Activated naive CD4-positive, alpha-beta T cell (primary cell): ENCODE measurements at places on chromosomes 2 and 18.

DNA sequence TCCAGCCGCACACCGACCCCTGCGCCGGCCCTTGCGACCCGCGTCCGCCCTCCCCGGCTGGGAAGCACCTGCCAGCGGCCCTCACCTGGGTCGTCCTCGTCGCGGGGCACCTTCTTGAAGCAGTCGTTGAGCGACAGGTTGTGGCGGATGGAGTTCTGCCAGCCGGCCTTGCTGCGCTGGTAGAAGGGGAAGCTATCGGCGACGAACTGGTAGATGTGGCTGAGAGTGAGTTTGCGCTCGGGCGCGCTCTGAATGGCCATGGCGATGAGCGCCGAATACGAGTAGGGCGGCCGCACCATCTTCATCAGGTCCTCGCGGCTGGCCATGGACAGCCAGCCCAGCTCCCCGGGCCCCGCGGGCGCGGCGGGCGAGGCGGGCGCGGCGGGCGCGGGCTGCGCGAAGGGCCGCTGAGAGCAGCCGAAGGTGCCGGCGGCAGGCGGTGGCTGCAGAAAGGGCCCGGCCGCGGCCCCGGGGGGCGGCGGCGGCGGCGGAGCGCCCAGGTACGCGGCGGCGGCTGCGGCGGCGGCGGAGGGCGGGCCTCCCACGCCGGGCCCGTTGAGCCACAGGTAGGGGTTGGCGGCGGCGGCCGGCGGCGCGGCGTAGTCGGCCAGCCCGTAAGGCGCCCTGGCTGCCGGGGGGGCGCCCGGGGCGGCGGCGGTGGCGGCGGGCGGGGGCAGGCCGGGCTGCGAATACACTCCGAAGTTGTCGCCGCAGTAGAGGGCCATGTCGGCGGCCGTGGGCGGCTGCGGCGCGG, 505 bp downstream of the FOXI3 start:
- no peak for DNase-seq

DNA sequence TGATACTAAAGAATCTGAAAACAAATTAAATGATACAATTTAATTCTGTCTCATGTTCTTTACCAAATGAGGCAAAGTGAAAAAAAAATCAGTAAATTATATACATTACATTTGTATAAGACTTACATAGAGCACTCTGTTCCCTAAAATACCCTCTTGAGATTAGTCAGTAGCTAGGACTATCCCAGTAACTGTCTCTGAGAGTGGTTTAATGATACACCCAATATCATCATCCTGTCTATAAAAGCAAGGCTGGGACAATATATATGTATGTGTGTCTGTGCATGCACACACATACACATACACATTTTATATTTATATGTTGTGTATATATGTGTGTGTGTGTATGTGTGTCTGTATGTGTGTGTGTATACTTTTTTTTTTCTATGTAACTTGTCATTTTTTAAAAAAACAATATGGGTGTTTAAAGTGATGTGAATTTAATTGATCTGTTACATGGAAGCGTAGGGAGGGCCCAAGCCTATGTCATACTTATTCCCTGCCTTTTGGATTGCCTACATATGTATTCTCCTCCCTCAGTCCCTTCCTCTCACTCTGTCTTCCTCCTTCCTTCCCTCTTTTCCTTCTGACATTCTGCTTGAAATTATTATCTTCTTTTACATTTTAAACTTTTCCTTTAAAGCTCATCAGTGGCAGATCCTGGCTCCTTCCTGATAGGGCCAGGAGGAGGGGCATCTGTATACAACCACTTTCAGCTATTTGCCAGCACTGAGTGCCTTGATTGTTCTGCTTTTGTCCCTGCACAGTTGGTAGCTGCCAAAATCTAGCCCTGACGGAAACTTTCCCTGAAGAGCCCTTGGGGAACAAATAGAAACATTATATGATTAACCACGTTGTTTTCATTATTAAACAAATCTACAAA, 6.8 kb downstream of the ASXL3 start:
- no peak for DNase-seq

- no peak for DNase-seq
These were observed 19.1 kb downstream of the EFHD1 start for GRCh38 chr2:232652505-232652851.

- DNase-seq, result no peak
These were observed 77.0 kb downstream of the MBD2 start for GRCh38 chr18:54147439-54147838.

- no peak for DNase-seq
These were observed 7.4 kb upstream of the TEX261 start for GRCh38 chr2:71001981-71002570.

- DNase-seq, result no peak
These were observed 102.2 kb downstream of the PTGR3 start for GRCh38 chr18:75106746-75107145.

GRCh38 chr2:75035444-75036353, 77.3 kb downstream of the POLE4 start:
- no peak for DNase-seq

DNA sequence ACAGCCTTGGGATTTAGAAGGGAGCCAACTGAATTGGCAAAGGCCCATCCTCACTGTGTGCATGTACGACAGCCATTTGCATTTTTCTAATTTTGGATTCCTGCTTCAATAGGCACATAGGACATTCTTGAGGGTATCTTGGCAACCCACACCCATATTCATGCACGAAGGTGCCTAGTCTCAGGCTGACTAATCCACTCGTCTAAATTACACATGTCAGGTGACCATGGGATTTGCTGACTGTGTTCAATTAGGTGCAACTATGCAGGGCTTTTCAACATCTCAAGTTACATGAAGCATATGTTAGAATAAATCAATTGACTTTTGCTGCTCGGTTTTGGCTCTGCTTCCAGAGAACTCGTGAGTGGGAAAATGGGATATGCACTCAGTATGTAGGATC, 249.7 kb downstream of the SP3 start:
- no peak for DNase-seq

GRCh38 chr2:191061381-191061980, 47.5 kb upstream of the STAT1 start:
- DNase-seq, result no peak

DNA sequence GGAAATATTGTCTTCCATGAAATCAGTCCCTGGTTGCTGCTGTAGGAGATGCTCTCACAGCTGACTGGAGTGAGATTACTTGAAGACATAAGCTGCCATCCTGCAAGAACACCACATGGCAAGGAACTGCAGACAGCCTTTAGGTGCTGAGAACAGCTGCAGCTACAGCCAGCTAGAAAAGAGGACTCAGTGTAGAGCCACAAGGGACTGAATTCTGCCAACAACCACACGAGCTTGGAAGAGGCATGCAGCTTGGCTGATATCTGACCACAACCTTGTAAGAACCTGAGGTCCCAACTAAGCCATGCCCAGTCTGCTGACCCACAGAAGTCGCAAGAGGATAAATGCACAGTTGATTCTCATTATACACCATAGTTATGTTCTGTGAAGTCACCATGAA, 181.8 kb upstream of the ARL4C start:
- no peak for DNase-seq

DNA sequence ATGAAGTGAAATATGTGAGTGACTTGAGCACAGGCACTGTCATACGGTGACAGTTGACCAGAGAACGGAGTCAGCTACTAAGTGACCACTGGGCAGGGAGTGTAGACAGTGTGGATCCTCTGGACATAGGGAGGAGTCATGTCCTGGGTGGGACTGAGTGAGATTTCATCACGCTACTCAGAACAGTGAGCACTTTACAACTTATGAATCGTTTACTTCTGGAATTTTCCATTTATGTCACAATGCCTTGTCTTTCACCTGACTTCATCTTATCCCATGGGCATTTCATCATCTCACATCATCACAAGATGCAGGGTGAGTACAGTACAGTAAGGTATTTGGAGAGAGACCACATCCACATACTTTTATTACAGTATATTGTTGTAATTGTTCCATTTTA, 29.0 kb downstream of the PTPRM start:
- DNase-seq, result no peak

GRCh38 chr2:124286089-124286783, 261.1 kb downstream of the CNTNAP5 start:
- no peak for DNase-seq

- DNase-seq, result no peak
These were observed 96.0 kb downstream of the SOS1 start for GRCh38 chr2:39024833-39025232.

- no peak for DNase-seq
These were observed 262.4 kb upstream of the CHST9 start for GRCh38 chr18:27447451-27447881.

DNA sequence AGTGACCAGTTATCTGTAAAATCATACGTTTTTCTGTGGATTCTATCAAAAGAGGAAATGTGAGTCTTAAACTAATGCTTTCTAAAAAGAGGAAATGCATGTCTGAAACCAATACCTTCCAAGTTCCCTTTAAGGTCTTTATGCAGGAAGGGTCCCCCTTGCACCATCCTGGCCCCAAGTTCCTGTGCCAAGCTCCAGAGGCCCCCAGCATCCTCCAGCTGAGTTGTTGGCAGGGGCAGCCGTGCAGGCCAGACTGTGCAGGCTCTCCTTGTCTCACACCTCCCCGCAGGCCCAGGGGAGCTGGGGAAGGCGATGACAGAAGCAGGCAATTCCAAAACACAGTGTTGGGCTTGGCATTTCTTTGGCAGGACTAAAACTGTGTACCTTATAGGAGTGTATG, 39.2 kb downstream of the DPYSL5 start:
- DNase-seq, result no peak

GRCh38 chr2:53129851-53130250, 637.8 kb upstream of the CHAC2 start:
- DNase-seq, result no peak

DNA sequence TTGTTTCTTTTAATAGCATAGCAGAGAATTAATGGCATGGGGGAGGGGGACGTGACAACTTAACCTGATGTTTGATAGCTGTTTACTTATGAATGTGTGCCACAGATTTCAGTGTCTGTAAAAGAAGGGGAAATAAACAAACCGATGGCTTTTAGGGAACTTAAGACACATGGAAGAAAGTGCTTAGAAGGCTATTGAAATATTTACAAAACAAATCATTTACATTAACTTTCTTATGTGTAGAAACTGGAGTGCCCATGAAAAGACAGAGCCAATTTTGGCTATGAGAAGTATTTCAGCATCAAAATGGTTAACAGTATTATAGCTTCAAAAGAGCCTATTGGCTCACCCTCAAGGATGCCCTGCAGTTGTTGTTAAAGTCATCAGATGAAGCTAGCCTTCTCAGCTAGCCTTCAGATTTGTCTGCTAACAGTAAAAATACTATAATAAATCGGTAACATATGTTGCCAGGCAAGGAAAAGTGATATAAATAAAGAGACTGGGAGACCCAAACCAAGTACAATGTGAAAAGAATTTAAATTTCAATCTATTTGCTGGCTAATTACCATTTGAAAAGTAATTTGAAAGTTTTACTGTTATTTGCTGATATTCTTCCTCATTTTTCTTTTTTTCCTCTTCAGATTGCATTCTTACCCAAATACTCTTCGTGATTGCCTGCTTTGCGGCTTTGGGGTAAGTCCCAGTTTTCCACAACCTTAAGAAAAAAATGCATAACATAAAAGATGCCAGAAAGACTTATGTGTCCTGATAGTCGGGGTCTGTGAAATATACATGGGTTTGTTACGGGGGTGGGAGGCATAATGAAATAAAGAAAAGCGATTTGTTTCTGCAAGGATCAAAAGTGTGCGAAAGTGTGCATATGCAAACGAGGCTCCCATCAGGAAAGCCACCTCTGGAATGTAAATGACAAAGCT, 256.4 kb downstream of the MEIS1 start:
- no peak for DNase-seq

DNA sequence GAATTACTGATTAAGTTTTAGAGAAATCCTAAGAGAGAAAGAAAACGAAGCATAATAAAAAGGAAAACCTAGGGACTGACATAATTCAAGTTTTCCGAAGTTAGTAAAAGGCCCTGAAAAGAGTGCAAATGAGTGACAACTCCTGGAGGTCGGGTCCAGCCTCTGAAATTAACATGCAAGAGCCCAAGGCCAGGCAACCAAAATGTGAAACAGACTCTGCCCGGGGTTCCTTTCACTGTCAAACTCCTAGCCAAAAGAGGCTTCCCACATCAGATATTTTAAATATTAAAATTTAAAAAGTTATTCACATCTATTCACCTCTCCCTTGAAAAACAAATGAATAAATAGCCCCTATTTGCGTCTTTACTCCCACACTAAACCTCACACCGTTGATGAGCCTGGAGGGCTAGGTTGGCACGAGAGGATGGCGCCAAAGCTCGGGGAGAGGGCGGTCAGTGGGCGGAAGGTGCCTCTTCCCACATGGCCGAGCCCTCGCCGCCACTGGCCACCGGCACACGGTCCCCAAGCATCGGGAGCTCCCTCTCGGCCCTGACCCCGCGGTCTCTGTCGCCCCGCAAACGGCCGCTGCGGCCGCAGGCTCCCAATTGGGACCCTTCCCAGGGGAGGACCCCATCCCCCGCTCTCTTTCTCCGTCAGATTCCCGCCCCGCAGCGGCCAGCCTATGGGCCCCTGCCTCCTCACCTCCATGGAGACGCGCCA, 630 bp downstream of the PPM1G start:
- DNase-seq, result no peak

DNA sequence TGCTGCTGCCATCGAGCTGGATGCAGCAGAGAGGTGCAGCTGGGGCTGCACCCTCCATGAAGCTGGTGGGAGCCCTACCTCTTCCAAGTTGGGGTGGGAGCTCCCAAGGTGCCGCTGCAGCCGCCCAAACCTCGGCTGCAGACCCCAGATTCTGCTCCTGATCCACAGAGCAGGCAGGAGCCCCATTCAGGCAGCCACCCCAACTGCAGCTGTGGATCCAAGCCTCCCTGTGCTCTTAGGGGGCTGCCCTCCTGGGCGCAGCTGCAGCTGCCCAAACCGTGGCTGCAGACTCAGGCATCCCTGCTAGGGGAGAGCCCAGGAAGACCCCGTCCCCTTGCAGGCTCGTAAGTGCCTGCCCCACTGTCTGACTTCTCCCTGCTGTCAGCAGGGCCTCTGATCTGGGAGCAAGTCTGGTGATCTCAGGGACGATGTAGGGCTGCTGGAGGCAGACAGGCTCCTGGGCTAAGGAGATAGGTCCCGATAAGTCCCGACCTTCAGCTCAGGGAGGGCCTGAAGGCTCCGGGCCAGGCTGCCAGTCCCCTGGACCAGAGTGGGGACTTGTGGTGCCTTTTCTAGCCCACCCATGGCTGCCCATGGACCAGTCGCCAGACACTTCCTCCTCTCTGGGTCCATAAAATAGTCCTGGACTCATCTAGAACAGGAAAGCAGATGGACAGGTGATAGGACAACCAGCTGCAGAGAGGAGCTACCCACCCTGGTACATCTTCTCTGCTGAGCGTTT, 767.1 kb upstream of the CDH7 start:
- no peak for DNase-seq
